ENCODE measurements at places on chromosomes 6 and 20.

- no peak for DNase-seq
Measured at GRCh38 chr6:130390890-130391289, 25.1 kb downstream of the TMEM200A start.

- no peak for DNase-seq
Measured at GRCh38 chr20:63951398-63952209, 4.6 kb downstream of the UCKL1 start.

GRCh38 chr6:87791485-87791884 is 89.5 kb upstream of the AKIRIN2 start:
- no peak for DNase-seq

GRCh38 chr6:40440053-40440452 is 147.1 kb downstream of the LRFN2 start:
- DNase-seq = no peak

GRCh38 chr6:157596461-157596860 is 215.5 kb downstream of the ZDHHC14 start:
- no peak for DNase-seq

DNA sequence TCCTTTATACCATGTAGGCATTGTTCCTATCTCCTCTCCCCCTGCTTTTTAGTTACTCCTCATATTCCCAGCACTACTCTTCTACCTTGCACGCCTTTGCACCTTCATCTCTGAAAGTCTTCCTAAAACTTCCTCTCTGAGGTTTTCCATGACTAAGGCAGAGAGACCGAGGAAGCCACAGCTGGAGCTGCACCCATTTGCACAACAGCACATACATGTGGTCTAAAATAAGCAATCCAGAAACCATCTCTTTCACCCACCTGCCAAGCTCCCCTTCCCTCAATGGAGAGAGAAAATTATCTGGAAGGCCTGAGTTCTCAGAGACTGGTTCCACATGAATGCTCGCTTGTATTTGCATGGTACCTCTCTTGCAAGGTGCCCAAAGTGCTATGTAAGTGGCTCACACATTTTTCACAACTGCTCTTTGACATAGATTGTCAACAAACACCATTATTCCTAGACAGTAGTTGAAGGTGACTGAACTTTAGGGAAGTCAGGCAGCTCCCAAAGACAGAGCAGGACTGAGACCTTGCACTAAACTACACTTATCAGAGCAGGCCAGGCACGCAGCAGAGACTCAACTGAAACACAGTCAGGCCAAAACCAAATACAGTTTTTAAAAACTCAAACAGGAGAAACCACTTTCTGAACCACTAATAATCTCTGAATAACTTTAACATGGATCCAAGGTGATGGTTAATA is 313.2 kb downstream of the TFAP2A start:
- DNase-seq = no peak

DNA sequence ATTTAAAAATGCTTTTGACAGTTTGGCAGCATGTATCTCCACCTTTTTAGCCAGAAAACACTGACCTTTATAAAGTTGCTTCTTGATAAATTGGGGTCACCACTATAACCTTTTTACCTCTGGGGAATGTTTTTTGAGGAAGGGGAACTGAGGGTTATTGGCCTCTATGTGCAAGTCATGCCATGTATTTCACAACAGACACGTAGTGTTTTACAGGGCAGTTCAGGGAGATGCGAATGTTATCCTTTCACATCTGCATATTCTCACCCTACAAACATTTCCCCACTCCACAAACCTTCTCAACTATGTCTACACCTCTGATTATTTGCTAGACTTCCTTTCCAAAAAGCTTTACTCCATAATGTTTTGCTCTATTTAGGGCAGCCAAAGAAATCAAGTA is 17.0 kb upstream of the SLA2 start:
- no peak for DNase-seq

- no peak for DNase-seq
Measured at GRCh38 chr6:134609716-134610261, 291.9 kb upstream of the SGK1 start.

GRCh38 chr20:35629427-35630145 is 14.0 kb downstream of the SPAG4 start:
- no peak for DNase-seq

DNA sequence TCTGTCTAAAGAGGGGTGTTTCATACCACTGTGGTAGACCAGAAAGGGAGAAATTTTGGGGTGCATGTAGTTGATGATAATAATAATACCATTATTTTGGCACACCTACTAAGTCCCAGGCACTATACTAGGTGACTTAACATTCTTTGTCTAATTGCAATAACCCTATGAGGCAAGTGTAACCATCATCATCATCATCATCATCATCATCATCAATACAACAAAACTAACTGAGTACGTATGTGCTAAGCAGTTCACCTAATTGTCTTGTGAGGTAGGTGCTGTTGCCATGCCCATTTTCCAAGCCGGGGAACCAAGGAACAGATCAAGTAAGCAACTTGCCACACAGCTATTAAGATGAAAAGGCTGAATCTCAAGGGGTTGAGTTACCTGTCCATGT is 2.6 kb upstream of the PACSIN1 start:
- no peak for DNase-seq

- no peak for DNase-seq
Measured at GRCh38 chr6:49698478-49698877, 14.9 kb downstream of the CRISP2 start.

- no peak for DNase-seq
Measured at GRCh38 chr6:144894240-144894639, 609.1 kb downstream of the UTRN start.

- DNase-seq = no peak
Measured at GRCh38 chr20:48387675-48388074, 440.1 kb downstream of the PREX1 start.

DNA sequence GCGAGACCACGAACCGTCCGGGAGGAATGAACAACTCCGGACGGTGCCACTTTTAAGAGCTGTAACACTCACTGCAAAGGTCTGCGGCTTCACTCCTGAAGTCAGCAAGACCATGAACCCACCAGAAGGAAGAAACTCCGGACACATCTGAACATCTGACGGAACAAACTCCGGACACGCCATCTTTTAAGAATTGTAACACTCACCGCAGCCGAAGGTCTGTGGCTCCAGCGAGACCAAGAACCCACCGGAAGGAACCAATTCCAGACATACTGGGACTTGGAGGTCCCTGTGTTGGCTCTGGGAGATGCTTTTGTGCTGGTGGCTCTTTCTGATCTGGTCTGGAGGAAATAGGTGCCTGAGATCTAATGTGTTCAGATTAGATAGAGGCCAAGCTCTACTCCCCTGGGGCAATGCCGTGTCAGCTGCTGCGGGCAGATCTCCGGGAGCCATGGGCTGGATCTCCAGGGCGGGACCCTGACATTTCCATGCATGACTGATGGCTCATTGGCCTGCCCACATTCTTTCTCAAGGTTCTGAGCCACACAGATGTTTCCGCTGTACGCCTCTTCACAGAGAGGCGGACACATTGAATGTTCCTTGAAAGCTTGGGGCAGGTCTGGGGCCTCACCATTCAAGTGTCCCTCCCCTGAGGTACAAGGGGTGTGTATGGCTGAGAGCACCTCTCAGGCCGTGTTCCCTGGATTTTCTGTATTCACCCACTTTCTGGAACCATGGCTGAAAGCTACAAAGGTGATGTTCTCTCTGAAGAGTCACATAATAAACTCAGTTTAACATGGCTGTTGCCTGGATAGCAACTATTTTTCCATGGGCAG is 29.3 kb downstream of the GMPR start:
- DNase-seq = no peak

- DNase-seq = no peak
Measured at GRCh38 chr6:116397914-116398313, 27.2 kb downstream of the DSE start.

DNA sequence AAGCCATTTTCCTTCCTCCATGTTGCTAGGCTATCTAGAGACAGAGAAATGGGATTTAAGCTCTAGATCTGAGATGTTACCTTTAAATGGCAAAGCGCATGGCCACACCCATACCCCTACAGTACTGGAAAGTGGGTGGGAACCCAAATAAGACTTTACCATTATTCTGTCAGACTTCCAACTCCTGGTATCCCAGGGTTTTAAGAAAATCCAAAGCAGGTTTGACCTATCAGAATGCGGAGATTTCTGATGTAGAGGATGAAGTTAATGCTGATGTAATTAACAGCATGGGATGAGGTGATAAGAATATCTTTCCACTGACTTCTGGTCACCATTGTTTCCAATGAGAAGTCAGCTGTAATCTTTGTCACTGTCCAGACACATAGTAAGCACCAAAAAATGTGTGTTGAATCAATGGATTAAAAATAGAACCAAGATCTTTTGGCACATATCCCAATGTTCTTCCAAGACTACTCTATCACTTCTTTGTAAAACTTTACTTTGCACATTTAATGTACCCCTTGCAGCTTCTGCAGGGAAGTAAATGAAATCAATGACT is 140.8 kb upstream of the INSM1 start:
- DNase-seq = no peak

GRCh38 chr6:159728531-159728964 is 1.2 kb downstream of the WTAP start:
- DNase-seq = no peak

DNA sequence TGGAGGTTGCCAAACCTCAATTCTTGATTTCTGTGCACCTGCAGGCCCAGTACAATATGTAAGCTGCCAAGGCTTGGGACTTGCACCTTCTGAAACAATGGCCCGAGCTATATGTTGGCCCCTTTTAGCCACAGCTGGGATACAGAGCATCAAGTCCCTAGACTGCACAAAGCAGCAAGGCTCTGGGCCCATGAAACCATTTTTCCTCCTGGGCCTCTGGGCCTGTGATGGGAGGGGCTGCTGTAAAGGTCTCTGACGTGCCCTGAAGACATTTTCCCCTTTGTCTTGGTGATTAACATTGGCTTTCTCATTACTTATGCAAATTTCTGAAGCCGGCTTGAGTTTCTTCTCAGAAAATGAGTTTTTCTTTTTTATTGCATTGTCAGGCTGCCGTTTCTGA is 40.5 kb upstream of the SLC35F1 start:
- no peak for DNase-seq

DNA sequence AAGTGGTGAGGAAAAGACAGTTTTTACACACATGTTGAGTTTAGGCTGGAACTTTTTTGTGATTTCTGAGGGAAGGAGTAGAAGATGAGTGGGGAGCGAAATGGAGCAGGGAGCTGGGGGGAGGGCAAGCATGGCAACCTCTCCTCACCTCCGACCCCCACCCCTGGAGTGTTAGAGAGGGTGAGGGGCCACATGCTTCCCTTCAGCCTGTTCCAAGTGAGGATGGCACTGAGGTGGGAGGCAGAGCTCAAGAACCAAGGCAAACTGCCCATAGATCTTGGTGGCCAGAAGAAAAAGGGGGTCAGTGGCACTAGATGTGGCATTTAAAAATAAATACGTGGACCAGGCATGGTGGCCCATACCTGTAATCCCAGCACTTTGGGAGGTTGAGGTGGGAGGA is 4.8 kb downstream of the TTBK1 start:
- DNase-seq = no peak

DNA sequence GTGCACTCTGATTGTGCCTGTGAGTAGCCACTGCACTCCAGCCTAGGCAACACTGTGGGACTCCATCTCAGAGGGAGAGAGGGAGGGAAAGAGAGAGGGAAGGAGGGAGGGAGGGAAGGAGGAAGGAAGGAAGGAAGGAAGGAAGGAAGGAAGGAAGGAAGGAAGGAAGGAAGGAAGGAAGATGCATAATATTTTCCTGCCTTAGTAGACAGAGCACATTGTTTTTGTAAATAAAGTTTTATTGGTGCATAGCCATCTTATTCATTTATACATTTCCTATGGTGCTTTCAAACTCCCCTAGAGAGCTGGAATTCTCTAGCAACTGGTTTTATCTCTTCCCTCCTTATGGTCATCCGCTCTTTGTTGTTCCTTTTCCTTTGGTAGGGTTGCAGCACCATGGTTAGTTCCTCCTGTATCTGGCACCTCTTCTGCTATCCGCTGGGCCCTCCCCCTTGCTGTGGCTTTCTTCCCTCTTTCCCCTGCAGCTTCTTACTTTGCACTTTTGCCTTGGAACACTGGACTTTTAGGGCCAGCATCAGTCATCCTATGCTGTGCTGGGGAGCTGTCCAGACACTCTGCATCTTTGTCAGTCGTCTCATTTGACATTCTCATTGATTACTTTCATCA is 20.2 kb downstream of the GPR6 start:
- no peak for DNase-seq

DNA sequence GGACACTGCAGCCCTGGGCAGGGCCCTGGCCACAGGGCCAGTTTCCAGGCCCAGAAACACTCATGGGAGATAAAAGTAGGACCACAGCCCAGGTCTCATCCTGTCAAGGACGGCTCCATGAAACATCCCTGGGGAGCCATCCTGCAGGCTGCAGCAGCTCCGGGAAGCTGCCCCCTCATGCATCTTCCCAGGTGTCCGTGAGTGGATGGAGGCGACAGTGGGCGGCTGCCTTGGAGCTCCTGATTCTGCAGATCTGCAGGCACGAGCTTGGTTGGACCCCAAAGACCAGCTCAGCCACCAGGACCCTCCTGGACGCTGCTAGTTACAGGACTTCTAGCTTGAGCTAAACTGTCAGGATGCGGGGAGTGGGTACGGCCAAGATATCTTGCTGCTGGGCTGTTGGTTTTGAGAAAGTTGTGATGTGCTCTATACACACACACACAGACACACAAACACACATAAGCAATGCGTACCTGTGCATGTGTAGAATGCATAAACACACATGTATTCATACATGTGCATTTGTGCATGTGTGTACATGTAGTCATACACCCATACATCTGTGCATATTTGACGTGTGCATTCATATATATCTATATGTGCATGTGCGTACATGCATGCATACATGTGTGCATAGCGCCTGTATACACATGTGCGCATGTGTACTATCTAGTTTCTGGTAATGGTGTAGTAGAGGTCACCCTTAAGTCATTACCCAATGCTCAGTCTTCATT is 297.8 kb downstream of the TAF4 start:
- DNase-seq = no peak

Measured in T1000 (cell line).